ENCODE measurements at places on chromosomes 11 and 22.

GRCh38 chr11:1765871-1766718, 2.4 kb upstream of the CTSD start:
- H3K4me3 ChIP-seq: no peak overlapping the region
- peaks cover 5% of the 10 kb centered on the region for H3K27me3 ChIP-seq

GRCh38 chr22:42039271-42039670, 31.3 kb downstream of the NAGA start:
- H3K27me3 ChIP-seq: no peaks in the 10 kb centered on the region
- no peak for DNase-seq
- H3K4me3 ChIP-seq: no peak overlapping the region
- peaks cover 13% of the 10 kb centered on the region for H3K4me1 ChIP-seq

DNA sequence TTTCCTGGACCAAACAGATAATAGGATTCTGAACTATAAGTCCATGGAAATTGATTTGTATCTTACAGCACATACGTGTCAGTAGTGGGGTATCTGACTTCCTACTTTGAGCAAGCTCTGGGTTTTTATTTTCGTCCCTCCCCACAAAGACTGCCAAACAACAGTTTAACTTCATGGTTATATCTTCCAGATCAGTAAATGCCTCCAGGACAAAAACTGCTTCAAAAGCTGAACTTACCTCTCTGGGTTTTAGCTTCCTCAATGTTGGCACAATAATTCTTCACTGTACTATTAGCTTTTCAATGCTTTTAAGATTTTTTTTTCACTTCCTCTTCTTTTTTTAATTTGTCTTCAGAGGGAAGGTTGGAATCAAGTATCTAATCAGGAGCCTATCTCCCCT, 4.2 kb upstream of the DPF2 start:
- no peak for DNase-seq
- H3K27me3 ChIP-seq: peaks cover 2% of the 10 kb centered on the region
- H3K36me3 ChIP-seq: peaks cover 2% of the 10 kb centered on the region
- H3K4me3 ChIP-seq: peak overlapping the region; percentile 65
- peaks cover 9% of the 10 kb centered on the region for H3K4me1 ChIP-seq
- H3K27ac ChIP-seq: peak overlapping the region; percentile 64

- no peaks in the 10 kb centered on the region for H3K27me3 ChIP-seq
- H3K36me3 ChIP-seq: peaks cover 2% of the 10 kb centered on the region
- H3K27ac ChIP-seq: peak overlapping the region; percentile 60
- peak; percentile 43 for DNase-seq
Observed at GRCh38 chr22:37906364-37907008, 389 bp downstream of the MICALL1 start.

DNA sequence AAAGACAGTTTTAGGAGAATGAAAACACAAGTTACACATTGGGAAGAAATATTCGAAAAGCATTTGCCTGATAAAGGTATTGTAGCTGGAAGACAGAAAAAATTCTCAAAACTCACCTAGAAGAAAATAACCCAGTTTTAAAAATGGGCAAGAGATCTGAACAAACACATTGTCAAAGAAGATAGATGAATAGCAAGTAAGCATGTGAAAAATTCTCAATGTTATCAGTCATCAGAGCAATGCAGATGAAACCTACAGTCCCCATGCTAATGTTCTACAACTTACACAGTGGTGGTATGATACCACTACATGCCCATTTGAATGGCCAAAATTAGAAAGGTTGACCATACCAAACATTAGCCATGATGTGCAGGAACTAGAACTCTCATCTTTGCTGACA, 29.4 kb downstream of the PPARA start:
- H3K27ac ChIP-seq: no peak overlapping the region
- no peaks in the 10 kb centered on the region for H3K27me3 ChIP-seq
- peaks cover 50% of the 10 kb centered on the region for H3K36me3 ChIP-seq

DNA sequence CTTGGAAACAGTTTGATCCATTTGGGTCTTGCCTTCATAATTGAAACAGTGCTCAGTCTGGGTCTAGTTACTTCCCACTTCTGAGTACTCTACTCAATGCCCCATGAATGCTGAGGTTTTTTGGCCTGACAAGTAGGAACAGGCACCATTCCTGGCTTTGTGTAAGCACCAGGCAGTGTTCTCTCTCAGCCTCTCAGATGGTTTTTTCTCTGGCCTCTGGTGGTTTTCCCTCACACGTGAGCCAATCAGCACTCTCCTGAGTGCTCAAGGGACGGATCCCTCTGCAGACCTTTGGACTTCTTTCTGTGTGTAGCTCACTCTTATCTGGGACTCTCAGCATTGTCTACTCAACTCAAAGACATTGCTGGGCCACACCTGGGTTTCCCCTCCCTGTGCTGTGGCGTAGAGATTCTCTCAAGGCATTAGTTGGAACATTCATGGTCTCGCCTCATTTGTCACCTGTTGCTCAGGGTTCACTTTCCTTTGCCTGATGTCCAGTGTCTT, 21.3 kb downstream of the SIK2 start:
- DNase-seq: no peak
- no peaks in the 10 kb centered on the region for H3K4me1 ChIP-seq
- peaks cover 33% of the 10 kb centered on the region for H3K36me3 ChIP-seq
- no peaks in the 10 kb centered on the region for H3K27me3 ChIP-seq

- DNase-seq: no peak
- no peaks in the 10 kb centered on the region for H3K4me1 ChIP-seq
- no peak overlapping the region for H3K27ac ChIP-seq
- H3K36me3 ChIP-seq: peaks cover 3% of the 10 kb centered on the region
- H3K27me3 ChIP-seq: peaks cover 16% of the 10 kb centered on the region
- H3K4me3 ChIP-seq: no peak overlapping the region
Observed at GRCh38 chr22:44516841-44517240, 18.8 kb upstream of the RTL6 start.

DNA sequence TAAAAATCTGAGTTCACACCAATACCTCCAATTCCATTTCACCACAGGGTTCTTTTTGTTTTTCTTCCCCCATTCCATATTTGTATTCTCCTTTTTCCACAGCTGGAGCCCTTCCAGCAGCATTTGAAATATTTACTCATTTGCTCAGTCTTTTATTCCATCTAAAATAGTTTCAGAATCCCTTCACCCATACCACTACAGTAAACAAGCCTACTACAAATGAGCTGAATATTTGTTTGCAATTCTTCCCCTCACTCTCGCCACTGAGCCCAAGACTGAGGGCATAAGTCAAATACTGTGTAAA, 46.4 kb downstream of the ZNF143 start:
- H3K27ac ChIP-seq: no peak overlapping the region
- peaks cover 14% of the 10 kb centered on the region for H3K36me3 ChIP-seq
- no peak for DNase-seq
- no peaks in the 10 kb centered on the region for H3K27me3 ChIP-seq
- H3K4me3 ChIP-seq: no peak overlapping the region

DNA sequence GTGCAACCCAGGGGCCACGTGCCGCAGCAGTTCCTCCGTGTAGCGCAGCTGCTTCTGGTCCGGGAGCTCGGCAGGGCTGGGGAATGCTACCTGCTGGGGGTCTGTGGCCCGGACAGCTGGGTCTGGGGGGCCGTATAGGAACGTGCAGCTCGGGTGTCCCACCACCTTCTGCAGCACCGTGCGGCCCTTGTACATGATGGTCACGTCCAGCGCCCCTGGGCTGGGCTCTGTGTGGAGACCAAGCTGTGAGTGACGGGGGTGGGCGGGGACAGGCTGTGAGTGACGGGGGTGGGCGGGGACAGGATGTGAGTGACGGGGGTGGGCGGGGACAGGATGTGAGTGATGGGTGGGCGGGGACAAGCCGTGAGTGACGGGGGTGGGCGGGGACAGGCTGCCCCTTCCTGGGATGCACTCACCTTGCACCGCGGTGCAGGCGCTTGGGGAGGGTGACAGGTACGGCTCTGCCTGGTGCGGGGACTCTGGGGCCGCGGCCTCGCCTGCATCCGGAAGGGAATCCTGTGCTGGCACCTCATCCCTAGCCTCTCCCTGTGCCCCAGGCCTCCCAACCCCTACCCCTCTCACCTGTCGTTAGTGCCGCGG, 2.3 kb downstream of the IRF7 start:
- H3K4me3 ChIP-seq: peak overlapping the region; percentile 47
- peaks cover 8% of the 10 kb centered on the region for H3K36me3 ChIP-seq
- peaks cover 14% of the 10 kb centered on the region for H3K4me1 ChIP-seq
- no peak for DNase-seq
- peak overlapping the region; percentile 75 for H3K27ac ChIP-seq

DNA sequence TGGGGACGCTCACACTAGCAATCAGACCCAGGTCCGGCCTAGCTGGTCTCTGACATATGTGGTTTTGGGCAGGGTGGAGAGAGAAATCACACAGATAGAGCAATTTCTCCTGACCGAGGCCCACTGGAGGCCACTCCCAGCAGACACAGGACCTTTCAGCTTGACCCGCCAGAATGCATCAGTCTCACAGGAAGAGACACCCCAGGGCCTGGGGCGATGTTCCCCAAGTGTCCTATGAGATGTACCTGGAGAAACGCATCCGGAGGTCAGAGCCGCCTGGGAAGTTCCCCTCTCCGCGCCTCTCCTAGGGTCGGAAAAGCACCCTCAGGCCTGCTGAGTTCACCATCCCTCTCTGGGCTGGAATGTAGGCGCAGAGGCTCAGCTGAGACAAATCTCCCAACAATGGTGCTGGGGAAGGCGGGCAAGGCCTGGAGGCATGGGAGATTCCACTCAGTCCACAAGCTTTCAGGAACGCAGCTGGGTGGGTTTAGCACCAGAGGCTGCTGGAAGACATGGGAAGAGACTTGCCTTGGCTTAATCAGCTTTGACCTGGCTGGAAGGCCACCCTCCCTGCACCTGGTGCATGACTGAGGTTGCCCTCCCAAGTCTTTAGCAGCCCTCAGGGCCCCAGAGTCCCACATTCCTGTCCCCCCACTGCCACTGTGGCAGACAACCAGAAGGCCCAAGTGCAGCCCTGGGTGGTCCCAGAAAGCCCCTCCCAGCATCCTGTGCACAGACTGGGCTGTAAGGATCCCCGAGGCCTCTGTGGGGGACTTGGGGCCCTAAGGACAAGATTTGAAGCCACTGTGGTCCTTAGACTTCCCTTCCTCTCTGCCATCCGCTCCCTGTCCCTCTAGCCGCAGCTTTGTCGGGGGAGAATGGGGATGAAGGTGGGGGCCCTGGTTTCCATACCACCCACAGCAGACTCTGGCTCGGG, 57.5 kb downstream of the RTL6 start:
- H3K4me1 ChIP-seq: peaks cover 2% of the 10 kb centered on the region
- no peak overlapping the region for H3K4me3 ChIP-seq
- no peak for DNase-seq
- peaks cover 6% of the 10 kb centered on the region for H3K27me3 ChIP-seq
- no peak overlapping the region for H3K27ac ChIP-seq

DNA sequence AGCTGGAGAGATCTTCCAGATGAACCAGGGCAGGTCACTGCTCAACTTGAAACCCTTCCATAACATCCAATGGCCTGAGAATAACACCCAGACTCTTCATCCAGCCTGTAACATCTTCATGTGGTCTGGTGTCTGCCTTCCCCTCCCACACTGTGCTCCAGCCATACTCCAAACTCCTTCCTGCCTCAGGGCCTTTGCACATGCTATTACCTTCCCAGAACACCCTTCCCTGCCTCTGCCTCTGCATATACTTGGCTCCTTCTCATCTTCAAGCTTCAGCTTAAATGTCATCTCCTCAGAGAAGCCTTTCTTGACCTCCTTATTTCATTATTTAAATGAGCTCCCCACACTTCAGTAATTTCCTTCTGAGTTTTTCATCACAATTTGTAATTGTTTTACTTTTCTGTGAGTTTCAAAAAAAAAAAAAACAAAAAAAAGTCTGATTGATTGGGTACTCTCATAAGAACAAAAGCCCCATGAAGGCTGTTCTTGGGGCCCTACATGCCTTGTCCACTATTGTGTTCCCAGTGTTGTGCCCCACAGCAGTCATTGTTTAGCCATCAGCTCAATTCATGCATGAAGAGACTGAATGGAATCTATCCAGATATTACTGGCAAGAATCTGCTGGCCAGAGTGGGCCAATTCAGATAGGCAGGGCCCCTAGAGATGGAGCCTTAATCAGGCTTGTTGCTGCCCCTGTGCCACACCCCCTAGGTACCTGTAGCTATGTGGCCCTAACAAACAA, 22.1 kb downstream of the LMO1 start:
- no peak overlapping the region for H3K27ac ChIP-seq
- H3K4me3 ChIP-seq: no peak overlapping the region
- H3K36me3 ChIP-seq: peaks cover 3% of the 10 kb centered on the region
- DNase-seq: no peak
- H3K27me3 ChIP-seq: peaks cover 25% of the 10 kb centered on the region

DNA sequence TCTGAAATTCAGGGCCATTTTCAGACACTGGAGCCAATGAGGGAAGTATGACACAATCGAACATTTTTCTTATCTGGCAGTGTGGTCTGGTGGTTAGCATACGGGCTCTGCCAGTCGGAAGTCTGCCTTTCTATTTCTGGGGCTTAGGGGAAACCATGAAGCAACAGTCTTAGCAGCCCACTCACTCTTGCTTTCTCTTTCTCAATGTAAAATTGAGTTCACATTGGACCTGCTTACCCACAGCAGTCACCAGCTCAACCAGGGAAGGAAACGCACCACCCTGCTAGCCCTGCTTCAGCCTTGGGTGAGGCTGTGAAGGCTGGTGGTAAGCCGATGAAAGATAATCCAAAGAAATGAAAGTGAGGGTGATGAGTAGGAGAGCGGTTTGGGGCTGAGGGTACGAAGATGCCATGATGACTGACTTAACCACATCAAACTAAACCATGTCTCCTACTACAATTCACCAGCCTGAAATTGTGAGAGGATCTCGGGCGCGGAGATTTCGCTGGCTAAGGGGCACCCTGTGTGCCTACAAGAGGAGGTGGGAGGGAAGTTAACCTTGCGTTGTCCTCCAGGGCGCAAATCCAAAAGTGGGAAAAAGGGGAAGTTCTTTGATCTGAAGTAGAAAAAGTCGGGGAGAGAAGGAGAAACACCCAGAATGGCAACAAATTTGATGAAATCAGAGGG, 2.0 kb upstream of the LMO2 start:
- peak overlapping the region; percentile 95 for H3K4me3 ChIP-seq
- H3K27me3 ChIP-seq: no peaks in the 10 kb centered on the region
- peak; percentile 50 for DNase-seq
- H3K4me1 ChIP-seq: peaks cover 35% of the 10 kb centered on the region
- H3K36me3 ChIP-seq: no peaks in the 10 kb centered on the region

DNA sequence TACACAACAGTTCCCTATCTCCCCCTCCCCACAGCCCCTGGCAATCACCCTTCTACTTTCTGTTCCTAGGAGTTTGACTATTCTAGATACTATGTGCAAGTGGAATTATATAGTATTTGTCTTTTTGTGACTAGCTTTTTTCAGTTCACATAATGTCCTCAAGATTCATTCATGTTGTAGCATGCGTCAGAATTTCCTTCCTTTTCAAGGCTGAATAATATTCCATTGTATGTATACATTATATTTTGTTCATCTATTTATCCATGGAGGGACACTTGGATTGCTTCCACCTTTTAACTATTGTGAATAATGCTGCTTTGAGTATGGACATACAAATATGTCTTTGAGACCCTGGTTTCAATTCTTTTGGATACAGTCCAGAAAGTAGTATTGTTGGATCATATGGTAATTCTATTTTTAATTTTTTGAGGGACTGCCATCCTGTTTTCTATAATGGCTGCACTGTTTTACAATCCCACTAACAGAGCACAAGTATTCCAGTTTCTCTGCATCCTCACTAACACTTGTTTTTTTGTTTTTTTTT, 128.8 kb downstream of the ARHGAP42 start:
- no peak overlapping the region for H3K27ac ChIP-seq
- H3K27me3 ChIP-seq: no peaks in the 10 kb centered on the region
- DNase-seq: no peak
- H3K4me3 ChIP-seq: no peak overlapping the region
- H3K36me3 ChIP-seq: peaks cover 13% of the 10 kb centered on the region
- H3K4me1 ChIP-seq: peaks cover 4% of the 10 kb centered on the region

GRCh38 chr22:39917197-39917643, 16.3 kb downstream of the GRAP2 start:
- no peaks in the 10 kb centered on the region for H3K27me3 ChIP-seq
- no peak overlapping the region for H3K27ac ChIP-seq
- H3K4me3 ChIP-seq: no peak overlapping the region

- H3K36me3 ChIP-seq: peaks cover 2% of the 10 kb centered on the region
- no peak overlapping the region for H3K27ac ChIP-seq
- no peak for DNase-seq
- peaks cover 8% of the 10 kb centered on the region for H3K27me3 ChIP-seq
Observed at GRCh38 chr11:17010851-17011420, 3.3 kb downstream of the PLEKHA7 start.
